ENCODE measurements at places on chromosomes 3 and 15.

- no peak for DNase-seq
Observed at GRCh38 chr3:118808723-118809122, 225.9 kb downstream of the IGSF11 start.

- DNase-seq = no peak
Observed at GRCh38 chr15:83904107-83905040, 250.5 kb downstream of the ADAMTSL3 start.

DNA sequence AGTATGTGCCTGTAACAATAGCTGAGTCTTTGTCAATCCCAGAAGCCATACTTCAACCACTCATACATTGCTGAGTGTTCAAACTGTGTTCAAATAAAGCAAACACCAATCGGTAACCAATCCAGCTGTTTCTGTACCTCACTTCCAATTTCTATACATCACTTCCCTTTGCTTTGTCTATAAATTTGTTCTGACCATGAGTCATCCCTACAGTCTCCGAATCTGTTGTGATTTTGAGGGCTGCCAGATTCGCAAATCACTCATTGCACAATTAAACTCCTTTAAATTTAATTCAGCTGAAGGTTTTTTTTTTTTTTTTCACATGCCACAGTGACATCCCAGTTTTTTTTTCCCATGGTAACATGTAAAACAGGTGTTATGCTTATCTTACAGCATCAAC lies 870.3 kb downstream of the NAALADL2 start:
- no peak for DNase-seq

DNA sequence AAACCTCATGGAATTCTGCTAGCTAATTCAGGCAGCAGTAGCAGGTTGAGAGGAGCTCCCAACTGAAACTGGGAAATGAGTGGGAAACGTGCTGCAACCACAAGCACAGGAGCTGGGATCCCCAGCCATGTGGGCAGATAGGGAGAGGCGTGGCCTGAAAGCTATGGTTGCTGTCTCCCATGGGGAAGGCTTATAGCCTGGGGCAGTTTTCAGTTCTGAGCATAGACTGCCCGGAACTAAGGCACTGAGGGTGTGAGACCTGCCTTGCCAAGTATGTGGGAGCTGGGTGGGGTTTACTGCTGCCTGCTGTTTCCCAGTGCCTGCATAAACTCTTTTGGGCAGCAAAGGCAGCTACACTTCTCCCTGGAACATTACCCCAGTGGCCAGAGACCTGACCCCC lies 229.5 kb downstream of the TUSC7 start:
- no peak for DNase-seq

DNA sequence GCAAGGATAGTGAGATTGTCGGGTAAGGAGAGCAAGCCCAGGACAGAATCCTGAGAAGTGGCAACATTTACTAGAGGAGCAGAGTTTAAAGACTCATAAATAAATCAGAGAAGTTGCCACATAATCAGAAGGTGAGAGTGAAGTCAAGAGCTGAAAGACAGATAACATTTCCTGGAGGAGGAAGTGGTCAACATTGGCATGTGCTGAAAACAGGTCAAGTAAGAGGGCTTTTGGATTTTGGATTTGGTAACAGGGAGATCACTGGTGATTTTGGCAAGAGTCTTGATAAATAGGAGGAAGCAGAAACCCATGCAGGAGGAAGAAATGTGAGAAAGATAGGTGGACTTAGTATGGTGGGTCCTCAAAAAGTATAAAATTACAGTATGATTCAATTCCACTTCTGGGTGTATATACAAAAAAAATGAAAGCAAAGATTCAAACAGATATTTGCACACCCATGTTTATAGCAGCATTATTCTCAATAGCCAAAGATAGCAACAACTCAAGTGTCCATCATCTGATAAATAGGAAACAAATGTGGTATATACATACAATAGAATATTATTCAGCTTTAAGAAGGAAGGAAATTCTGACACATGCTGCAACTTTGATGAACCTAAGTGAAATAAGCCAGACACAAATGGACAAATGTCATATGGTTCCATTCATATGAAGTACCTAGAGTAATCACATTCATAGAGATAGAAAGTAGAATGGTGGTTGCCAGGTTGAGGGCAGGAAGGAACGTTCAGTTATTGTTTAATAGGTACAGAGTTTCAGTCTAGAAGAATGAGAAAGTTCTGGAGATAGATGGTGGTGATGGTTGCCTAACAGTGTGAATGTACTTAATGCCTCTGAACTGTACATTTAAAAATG lies 27.3 kb upstream of the MBNL1 start:
- DNase-seq = no peak

GRCh38 chr15:68479406-68479805 lies 47.4 kb upstream of the ITGA11 start:
- DNase-seq = no peak

GRCh38 chr3:151387432-151387831 lies 2.9 kb upstream of the P2RY12 start:
- no peak for DNase-seq

GRCh38 chr3:151856118-151856517 lies 17.3 kb upstream of the SUCNR1 start:
- no peak for DNase-seq

- peak; percentile 70 for DNase-seq
Observed at GRCh38 chr15:64883997-64884511, 27.6 kb upstream of the ANKDD1A start.

DNA sequence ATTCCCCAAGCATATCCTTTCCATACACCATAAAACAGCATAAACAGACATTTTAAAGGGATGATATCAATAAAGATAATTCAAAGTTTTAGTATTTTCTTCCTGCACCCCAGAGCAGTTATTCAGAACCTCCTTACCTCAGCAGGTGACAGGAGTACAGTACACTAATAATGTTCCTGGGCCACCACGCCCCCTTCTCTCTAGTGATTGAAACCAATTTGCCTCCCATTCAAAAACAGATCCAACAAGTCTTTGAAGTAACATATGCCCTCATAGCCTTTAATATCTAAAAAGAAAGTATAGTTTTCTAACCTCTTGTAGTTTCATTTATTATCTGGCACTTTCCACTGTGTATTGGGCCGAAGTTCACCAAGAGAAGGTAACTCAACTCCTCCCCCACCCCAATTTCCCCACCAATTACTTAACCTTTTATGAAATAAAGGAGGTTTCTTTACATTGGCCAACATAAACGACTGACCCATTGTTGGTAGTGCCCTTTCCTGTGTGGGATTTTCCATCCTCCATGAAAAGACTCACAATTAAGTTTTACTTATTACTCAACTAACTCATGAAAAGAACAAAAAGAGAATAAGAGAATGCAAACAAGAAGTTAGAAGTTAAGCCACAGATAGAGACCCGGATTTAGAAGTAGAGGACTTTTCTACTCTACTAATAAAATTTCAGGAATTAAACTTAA lies 5.0 kb upstream of the ATP8B4 start:
- no peak for DNase-seq

- no peak for DNase-seq
Observed at GRCh38 chr15:26081758-26082220, 218.7 kb upstream of the ATP10A start.

GRCh38 chr15:55221090-55222011 lies 24.6 kb upstream of the RSL24D1 start:
- DNase-seq = no peak

GRCh38 chr3:177673112-177673914 lies 476.0 kb upstream of the TBL1XR1 start:
- no peak for DNase-seq

DNA sequence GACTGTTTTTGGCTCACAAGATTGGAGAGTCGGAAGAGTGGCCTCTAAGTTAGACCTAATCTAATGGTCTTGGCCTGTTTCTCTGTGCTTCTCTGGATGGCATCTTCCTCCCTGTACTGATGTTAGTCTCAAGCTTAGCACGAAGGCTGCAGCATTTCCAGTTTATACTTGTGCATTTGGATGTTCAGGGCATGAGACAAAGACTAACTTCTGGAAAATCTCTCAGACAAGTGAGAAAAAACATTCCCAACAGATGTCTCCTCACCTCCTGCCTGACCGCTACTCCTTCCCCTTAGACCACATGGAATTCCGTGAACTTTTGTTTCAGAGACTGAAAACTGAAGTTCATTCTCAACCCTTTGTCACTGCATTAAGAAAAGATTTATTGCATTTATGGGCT lies 410.8 kb upstream of the MCTP2 start:
- DNase-seq = no peak

DNA sequence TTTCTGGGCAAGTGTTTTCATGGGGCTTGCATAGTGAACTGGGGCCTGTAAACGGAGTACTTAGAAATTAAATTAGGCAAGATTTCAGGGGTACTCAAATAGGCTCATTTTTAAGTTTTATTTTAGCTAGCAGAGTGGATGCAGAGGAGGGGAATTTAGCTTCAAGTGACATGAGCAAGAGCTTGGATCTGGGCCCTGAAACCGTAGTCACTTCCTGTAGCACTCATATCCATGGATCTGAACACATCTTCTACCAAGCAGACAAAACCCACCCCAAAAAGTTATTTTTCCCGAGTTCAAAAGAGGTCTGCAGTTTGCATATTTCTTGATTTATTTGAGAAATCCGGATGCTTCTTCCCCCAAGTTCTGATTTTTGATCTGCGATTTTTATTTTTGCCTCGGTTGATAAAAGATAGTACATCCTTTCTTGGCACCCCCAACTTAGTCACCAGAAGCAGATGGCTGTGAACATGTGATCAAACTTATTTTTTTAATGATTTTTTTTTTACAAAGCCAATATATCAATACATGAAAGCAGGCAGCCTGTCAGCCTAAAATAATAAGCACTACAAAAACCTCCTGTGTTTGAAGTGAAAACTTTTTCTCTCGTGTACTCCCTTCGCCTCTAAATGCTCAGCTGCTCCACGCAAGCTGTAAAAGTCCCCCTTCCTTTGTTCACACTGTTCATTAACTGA lies 36.6 kb upstream of the STT3B start:
- DNase-seq = no peak

- DNase-seq = no peak
Observed at GRCh38 chr3:57682284-57682683, 10.6 kb downstream of the DENND6A start.

- no peak for DNase-seq
Observed at GRCh38 chr3:66610562-66610909, 109.7 kb upstream of the LRIG1 start.

DNA sequence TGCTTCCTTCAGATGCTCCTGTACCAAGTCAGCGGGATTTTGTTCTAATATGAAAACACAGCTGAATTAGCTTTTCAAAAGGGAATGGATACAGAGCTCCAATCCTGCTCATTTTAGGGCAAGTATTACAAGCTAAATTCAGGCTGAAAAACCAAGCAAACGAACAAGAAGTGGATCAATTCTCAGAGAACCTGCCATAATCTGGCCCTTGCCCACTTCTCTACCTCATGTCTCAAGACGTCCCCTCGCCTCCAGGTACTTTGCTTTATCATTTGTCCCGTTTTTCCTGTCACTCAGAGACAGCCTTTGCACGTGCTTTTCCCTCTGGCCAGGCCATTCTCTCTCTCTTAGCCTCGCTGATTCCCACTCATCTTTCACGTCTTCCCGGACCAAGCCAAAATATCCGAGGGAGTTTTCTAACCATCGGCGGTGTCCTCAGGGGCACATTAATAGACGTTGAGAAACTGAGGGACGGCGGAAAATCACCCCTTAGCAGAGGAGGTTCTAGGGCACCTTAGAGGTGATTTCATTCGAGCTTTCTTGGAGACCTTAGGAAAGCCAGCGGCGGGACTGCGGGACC lies 654 bp downstream of the SUSD5 start:
- no peak for DNase-seq

DNA sequence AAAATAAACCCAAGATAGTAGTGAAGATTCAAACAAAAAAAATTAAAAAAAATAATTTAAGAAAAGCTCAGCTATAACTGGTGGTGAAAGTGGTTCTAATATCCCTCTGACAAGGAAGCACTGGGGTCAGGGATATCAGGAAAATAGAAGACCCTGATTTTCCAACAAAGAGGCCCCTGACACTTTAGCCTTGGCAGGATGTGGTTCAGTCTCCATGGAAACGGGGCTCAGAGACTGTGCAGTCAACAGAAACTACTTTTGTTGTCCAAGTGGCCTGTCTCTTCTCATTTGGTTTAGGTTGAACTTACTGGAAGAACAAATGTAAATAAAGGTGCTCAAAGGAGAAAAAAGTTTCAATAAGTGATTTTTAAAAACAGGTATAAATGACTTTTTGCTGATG lies 27.2 kb downstream of the INTS14 start:
- DNase-seq = no peak

- DNase-seq = no peak
Observed at GRCh38 chr15:36831125-36831903, 251.9 kb downstream of the CDIN1 start.

GRCh38 chr3:15815696-15816095 lies 17.9 kb upstream of the ANKRD28 start:
- DNase-seq = no peak

- no peak for DNase-seq
Observed at GRCh38 chr3:161821591-161821990, 325.0 kb downstream of the OTOL1 start.

DNA sequence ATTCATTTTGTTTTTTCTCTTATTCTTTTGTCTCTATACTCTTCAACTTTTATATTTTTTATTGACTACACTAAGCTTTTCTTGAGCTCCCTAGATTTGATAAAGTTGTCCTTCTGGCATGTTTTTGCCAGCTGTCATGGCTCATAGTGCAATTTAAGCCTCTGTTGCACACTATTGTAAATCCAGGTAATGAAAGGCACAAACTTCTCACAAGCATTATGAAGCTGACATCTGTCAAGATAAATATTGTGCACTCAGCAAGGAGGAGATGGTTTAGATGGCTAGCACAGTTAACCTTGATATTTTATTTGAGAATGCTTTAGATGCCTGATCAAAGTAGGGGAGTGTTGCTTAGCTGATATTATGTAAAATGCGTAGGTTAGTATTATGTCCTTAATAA lies 1280.9 kb downstream of the NSUN3 start:
- DNase-seq = no peak

- DNase-seq = no peak
Observed at GRCh38 chr15:57562196-57562769, 29.4 kb upstream of the MYZAP start.

DNA sequence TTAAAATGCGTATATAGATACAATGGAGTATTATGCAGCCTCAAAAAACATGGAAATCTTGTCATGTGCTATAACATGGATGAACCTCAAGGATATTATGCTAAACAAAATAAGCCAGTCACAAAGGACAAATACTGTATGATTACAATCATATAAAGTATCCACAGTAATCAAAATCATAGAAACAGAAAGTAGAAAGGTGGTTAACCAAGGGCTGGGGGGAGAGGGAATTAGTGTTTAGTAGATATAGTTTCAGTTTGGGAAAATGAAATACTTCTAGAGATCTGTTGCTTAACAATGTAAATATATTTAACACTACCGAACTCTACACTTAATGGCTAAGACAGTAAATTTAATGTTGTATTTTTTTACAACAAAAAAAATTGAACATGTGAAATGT lies 9.0 kb downstream of the TOP2B start:
- no peak for DNase-seq

GRCh38 chr15:60272623-60273022 lies 125.2 kb downstream of the ANXA2 start:
- DNase-seq = no peak

- DNase-seq = no peak
Observed at GRCh38 chr3:62128051-62128450, 245.3 kb downstream of the FEZF2 start.

GRCh38 chr3:54045061-54045815 lies 77.1 kb upstream of the CACNA2D3 start:
- DNase-seq = no peak
